ENCODE measurements at places on chromosomes 7 and 10.

DNA sequence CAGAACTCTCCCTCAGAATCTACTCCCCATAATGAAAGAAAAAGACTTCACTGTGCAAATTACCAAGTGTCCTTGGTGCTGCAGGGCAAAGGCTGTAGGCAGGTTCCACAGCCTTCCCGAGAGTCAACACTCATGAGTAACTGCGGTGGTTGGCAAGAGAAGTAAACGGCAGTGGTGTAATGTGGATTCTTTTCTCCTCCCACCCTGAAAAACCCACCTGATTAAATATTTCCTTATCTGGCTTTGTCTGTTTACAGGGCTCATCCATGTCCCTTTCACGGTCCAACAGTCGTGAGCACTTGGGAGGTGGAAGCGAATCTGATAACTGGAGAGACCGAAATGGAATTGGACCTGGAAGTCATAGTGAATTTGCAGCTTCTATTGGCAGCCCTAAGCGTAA is 300.9 kb downstream of the BICC1 start:
- DNase-seq, result no peak

- no peak for DNase-seq
These were observed 128.7 kb upstream of the RHEB start for GRCh38 chr7:151648429-151648828.

- DNase-seq, result no peak
These were observed 6.8 kb upstream of the MSMB start for GRCh38 chr10:46052791-46053375.

GRCh38 chr7:115914951-115915350 is 115.6 kb downstream of the TFEC start:
- no peak for DNase-seq

GRCh38 chr7:87190783-87191182 is 28.7 kb downstream of the TMEM243 start:
- DNase-seq, result no peak

- DNase-seq, result no peak
These were observed 74.1 kb downstream of the GTF2IRD1 start for GRCh38 chr7:74527842-74528241.

- no peak for DNase-seq
These were observed 136.3 kb downstream of the DOCK1 start for GRCh38 chr10:127041552-127041951.

GRCh38 chr10:63267414-63268148 is 134.5 kb downstream of the NRBF2 start:
- DNase-seq, result no peak

- no peak for DNase-seq
These were observed 24.0 kb upstream of the CNPY1 start for GRCh38 chr7:155570171-155570958.

GRCh38 chr7:102190776-102191350 is 95.8 kb upstream of the SH2B2 start:
- DNase-seq, result no peak

Measured in esophagus squamous epithelium (tissue), 5 donors.